Femur (tissue), 1 donor: ENCODE measurements at places on chromosomes 2 and 18.

DNA sequence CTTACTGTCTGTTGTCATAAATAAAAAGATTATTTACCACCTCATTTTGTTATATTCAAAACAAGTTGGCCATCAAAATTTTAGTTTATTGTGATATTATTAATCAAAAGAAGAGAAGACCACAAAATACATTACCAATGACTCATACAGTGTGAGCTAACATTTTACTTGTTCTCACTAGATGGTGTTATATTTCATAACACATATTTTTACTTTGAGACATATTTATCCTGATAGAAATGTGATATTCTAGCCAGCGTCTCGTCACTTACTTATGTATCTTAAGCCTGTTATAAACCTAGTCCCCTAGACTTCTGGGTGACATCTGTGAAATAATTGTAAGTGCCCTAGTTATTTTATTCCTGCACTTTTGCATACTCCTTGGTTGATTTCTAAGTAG is 263.2 kb downstream of the CDH7 start:
- no peak for DNase-seq

GRCh38 chr2:203697190-203697589 is 9.2 kb upstream of the CD28 start:
- no peak for DNase-seq

DNA sequence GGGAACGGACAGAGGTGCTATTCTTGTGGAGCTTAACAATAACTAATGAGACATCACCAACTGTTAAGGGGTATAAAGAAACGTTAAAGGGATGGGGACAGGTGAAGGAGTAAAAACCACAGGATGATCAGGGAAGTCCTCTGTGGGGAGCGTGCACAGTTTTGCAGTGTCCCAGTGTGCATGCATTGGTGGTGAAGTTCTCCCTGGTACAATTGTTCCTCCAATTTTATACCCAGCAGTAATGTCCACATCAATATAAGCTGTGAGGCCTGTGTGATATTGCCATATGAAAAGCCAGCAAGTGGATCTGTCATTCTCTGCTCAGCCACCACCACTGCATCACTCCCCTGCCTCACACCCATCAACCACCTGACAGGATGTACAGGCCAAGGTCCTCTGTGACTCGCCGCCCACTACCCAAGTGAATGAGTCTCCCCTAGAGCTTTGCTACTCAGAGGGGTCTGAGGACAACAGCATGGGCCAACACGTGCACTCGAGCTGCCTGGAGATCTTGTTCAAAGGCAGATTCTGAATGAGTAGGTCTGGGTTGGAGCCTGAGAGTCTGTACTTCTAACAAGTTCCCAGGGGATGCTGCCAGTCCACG is 4.6 kb downstream of the MLPH start:
- peak; percentile 0 for DNase-seq

DNA sequence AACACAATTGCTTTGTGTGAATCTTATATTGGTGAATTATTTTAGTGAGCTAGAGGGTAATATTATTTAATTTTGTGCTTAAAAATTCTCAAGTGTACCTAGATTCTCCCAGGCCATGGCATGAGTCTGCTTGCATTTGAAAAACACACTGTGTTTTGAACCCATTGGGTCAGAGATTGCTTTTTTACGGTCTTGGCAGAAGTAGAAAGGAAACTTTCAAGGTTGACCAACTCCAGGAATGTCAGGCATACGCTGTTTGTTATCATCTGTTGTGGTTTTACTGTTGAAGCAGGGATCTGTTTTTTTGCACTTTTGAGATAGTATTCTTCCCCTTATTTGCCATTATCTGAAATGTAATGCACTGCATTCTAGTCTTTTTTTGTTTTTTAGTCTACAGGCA is 377.4 kb downstream of the RPRM start:
- no peak for DNase-seq

- no peak for DNase-seq
Observed at GRCh38 chr2:176166272-176166671, 9.2 kb downstream of the HOXD3 start.

- no peak for DNase-seq
Observed at GRCh38 chr18:48673456-48673852, 134.6 kb downstream of the CTIF start.

DNA sequence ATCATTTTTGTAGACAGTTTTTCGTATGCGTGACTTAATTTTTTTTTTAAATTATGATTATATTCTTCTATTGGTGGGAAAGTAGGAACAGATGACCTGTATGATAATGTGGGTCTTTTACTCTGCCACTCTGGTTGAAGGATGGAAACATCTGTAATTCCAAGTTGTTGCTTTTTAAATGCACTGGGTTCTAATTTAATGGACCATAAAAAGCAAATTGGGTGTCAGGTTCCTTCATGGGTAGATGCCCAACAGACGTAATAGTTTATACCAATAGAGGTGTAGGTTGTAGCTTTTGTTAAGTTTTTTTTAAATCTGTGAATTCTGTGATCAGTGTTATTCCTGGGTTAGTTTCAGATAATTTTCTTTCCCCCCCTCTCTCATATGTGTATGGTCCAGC is 117.6 kb downstream of the MAP4K4 start:
- DNase-seq, result no peak

- no peak for DNase-seq
Observed at GRCh38 chr2:46555011-46555410, 75.6 kb downstream of the TMEM247 start.

DNA sequence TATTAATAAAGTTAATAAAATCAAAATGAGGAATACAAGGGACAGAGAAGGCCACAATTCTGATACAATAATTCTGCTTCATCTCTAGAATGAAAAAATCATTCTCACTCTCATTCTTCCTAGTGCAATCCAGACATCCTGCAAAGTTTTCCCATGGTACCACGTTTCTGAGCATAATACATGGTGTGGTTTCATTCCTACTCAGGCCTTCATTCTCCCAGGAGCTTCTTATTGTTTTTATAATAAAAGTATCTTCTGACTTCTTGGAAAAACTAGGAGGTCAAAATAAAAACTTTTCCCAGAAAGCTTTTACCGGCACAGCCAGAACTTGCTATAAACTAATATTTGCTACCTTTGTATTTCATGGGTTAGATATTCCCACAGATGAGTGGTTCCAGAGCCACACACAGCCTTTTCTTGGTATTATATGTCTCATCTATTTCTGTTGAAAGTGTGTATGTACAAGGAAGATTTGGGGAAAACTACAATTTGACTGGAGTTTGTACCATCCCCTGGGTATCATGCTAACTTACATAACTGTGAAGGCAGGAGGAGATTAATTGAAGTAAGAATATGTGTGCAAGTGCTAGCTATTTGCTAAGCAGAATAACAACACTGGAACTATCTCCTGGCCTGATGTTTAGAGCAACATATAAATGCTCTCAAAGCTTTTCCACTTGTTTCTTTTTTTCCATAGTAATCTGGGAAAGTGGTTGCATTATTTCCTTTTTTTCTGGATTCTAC is 82.3 kb downstream of the NRXN1 start:
- DNase-seq, result no peak

DNA sequence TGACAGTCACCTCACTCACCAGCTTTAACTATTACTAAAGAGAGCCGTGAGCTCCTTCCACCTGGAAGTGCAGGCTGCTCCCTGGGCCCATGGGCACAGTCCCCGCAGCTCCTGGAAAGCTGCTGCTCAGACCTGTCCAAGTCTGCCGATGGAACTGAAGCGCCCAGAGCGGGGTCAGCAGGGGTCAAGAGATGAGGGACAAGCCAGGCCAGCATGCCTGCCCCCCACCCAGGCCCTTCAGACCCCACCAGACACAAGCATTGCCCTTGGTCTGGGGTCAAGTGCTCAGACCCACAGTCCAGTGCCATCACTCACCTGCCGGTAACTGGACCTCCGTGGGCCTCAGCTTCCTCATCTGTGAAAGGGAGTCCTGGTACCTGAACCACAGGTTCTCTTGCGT is 59.9 kb downstream of the BIN1 start:
- DNase-seq, result peak; percentile 25
